ENCODE measurements at places on chromosomes 11 and 22.

DNA sequence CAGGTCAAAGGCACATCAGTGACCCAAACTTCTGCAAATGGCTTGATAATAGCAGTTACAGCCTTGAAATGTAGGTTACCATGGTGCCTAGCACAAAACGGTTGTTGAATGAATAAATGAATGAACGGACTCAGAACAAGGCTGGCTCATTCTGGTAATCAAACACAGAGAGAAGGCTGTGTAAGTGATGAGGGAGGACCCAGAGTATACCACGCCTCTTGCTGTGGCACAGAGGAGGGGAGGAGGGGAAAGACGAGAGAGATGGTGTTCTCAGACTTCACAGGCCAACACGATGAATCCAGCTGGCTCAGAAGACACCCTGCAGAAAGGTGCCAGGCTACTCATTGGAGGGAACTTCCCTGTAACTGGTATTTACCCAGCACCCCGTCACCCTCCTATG is 38.3 kb downstream of the PC start:
- no peak for DNase-seq

- no peak for DNase-seq
Observed at GRCh38 chr11:17600316-17601255, 53.5 kb downstream of the OTOG start.

DNA sequence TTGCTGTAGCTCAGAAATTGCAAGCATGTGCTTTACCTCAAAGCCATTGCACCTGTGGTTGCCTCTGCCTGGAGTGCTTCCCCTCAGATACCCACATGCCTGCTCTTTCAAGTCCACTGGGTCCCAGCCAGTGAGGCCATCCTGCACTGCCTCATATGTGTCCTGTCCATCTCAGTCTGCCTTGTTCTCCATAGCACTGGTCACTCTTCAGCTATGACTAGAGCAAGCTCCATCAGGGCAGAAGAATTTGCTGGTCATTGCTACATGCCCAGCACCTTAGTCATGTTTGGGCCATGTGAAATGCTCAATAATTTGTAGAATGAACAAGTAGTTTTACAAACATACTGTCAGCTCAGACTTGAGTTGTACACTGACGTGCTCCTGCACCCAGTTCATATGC is 64.4 kb upstream of the HORMAD2 start:
- no peak for DNase-seq

DNA sequence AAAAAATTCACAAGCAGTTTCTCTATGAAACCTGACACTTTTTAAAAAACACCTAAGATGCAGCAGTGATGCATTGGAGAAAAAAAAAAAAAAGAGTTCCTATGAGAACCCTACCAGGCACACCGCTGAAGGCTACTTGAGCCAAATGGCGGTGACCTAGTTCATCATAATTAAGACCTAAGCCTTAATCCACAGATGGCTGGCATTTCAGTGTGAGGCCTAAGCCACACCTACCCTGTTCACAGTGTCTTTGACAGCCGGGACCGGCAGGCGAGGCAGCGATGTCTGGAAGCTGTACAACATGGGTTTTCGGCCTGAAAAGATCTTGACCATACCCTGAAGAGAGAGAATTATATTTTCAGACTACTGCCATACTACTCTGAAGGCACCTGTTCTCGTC is 38.0 kb downstream of the CPT1A start:
- DNase-seq = no peak

GRCh38 chr11:57100638-57101331 is 81.0 kb upstream of the LRRC55 start:
- no peak for DNase-seq

- DNase-seq = no peak
Observed at GRCh38 chr22:37985751-37986281, 1.5 kb upstream of the SOX10 start.

DNA sequence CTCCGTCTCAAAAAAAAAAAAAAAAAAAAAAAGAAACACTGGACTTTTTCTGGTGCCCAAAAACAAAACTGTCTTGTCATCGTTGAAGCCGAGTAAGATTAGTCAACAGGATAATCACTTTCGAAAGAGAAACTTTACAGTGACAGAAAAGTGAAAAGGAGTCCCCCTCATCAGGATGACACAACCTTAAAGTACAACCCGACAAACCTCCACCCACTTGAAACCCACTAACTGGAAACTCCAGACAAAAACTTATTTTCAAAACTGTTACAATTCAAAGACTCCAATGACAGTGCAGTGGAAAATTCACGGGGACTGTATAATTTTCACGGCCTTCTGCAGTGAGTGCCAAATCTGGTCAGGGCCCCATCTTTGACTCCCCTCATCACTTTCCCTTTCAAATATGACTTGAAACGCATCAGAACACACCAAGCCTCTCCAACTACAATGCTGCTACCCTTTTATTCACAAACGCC is 1.3 kb downstream of the DENND5A start:
- no peak for DNase-seq

GRCh38 chr11:86160541-86161149 is 83.9 kb upstream of the EED start:
- no peak for DNase-seq

- DNase-seq = no peak
Observed at GRCh38 chr22:21837248-21837979, 30.0 kb downstream of the MAPK1 start.

DNA sequence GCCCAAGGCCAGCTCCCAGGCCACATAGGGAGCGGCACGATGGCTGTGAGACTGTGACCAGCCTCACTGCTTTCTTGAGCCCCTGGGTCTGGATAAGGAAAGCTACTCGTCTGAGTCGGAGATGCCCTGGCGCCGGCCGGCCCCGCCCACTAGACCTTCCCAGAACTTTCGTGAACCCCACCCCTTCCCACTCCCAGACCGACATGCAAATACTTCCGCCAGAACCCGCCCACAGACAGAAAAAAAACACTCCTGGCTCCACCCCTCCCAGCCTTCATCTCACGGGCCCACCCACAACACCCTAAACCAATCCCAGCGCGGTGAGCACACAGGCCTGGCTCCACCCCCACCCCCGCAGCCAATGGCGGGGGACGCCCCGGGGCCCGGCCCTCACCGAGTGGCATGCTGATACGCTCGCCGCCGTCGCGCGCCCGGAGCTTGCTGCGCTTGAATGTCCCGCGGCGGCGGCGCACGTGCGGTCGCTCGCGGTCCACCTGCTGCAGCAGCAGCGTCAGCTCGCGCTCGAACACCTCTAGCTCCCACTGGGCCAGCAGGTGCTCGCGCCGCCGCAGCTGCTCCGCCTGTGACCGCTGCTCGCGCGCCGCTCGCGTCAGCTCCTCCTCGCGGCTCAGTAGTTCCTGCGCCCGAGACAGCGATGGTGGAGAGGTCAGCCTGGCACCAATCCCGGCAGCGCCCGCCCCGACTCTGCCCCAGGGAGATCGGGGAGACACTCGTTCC is 7.0 kb downstream of the MAP3K11 start:
- DNase-seq = no peak

DNA sequence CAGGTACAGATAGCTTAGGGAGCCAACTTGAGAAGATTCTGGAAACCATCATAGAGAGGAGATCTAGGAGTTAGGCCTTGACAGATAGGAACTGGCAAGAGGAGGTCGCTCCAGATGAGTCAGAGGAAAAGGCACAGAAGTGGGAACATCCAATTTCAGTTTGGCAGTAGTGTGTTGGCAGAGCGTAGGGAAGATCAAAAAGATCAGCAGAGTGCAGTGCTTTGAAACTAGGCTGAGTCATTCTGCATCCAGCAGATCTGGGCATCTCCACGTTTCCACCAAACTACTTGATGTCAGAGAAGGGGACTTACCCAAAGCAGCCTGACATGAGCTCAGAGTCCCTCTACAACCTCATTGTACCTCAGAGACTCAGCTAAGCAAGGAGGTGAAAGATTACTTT is 58.5 kb downstream of the GAB4 start:
- no peak for DNase-seq

DNA sequence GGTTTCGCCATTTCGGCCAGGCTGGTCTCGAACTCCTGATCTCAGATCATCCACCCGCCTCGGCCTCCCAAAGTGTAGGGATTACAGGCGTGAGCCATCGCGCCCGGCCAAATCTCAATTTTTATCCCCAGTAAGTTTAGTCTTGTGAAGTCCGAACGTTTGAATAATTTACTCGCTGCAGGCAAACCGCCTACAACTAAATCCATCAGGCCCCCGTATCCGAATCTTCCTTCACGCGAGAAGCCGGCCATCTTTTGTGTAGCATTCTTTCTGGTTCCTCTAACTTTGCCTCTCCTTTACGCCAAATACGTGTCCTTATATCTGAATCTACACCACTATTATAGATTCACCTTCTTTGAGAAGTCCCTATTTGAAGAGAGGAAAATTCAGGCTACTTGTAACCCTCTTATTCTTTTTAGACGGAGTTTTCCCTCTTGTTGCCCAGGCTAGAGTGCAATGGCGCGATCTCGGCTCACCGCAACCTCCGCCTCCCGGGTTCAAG is 581 bp upstream of the EIF3L start:
- no peak for DNase-seq

- no peak for DNase-seq
Observed at GRCh38 chr22:24389680-24390079, 37.7 kb upstream of the ADORA2A start.

- DNase-seq = peak; percentile 43
Observed at GRCh38 chr11:117096201-117096991, 1.8 kb downstream of the SIK3 start.

GRCh38 chr11:78138694-78139421 is 568 bp downstream of the ALG8 start:
- DNase-seq = no peak

- no peak for DNase-seq
Observed at GRCh38 chr22:22879675-22880155, 7.9 kb upstream of the IGLL5 start.

DNA sequence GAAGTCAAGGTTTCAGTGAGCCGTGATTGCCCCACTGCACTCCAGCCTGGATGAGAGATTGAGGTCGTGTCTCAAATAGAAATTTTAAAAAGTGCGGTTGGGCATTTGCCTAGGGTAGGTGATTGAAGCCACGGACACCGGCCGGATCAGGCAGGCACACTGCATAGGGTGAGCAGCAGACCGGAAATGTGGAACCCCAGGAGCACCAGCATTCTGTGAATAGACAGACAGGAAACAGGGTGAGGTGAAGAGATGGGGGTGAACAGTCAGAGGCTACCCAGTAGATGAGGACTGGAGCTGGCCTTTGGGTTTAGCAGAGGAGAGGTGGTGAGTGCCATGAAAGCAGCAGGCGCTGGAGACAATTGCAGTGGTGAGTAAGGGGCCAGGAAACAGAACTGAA is 43.5 kb downstream of the PPFIA1 start:
- no peak for DNase-seq

- DNase-seq = no peak
Observed at GRCh38 chr11:2072551-2073261, 66.5 kb downstream of the IGF2 start.

DNA sequence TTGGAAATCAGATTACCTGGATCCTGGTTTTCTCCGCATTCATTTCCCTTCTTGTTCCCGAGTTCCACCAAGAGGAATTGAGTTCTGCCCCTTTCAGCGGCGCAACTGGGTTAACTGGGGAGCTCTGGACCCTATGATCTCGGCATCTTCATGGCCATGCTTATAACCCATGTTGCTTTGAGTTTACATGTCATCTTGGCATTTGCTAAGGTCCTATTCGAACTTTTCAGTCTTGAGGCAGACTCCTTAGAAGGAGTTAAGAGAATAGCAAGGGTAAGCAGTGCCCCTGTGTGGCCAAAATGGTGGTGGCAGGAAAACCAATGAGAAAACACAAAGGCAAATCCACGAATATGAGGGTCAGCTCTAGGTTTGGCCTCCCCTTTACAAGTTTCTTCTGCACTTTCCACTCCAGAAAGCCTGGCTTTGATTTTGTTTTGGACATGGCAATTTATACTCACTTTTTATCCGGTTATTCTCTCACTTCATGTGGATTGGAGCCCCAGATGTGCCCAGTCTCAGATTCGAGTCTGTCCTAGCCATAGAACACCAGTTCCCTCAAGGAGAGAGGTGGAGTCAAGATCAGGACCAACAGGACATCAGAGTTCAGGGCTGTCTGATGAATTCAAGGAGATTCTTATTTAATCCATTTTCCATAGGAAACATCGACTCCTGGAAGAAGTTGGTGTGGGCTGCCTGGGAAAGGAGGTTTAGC is 55.3 kb upstream of the FBXO3 start:
- DNase-seq = peak; percentile 14

GRCh38 chr11:72080326-72081183 is at the start of the genes LRRC51 and NUMA1:
Gene LRRC51 (plus strand): TSS chr11:72080850. CDS start chr11:72089084, 8,234 bp downstream.
Gene NUMA1 (minus strand): TSS chr11:72080542. CDS start chr11:72035943, 44,599 bp downstream.
- DNase-seq = peak; percentile 99

- DNase-seq = no peak
Observed at GRCh38 chr11:74492084-74492483, 1.4 kb downstream of the LIPT2 start.

GRCh38 chr11:27218421-27219038 is 144.5 kb downstream of the CCDC34 start:
- DNase-seq = no peak

DNA sequence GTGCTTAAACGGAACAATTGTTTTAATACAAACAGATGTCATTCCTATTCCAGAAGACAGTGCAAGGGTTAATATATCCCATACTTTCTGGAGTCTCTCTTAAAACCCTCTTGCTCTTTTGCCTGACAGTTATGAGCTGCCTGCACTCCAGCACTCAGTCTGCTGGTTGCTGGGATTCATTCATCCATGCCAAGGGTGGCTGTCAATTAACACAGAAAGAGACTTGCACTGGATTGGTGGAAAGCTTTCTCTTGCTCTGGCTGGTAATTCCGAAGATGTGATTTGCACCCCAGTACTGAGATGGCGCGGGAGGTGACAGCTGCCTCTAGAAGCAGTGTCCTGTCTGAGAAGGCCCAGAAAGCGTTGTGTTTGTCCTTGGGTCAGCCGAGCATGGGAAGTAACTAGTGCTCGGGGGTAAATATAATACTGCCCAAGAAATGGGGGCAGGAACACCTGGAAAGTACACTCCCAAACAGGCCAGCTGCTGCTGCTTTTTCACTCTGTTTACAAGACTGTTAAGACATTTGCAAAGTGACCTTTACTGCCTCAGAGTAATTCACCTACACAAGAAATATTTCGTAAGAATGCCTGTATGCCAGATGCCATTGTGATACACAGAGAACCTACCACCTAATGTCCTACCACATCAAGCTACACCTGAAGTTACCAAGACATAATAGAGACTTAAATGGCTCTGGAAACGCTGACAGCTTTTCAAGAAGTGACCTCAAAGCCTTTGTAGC is 20.5 kb downstream of the SCUBE2 start:
- no peak for DNase-seq

GRCh38 chr22:21020802-21021429 is 6.0 kb downstream of the P2RX6 start:
- no peak for DNase-seq

DNA sequence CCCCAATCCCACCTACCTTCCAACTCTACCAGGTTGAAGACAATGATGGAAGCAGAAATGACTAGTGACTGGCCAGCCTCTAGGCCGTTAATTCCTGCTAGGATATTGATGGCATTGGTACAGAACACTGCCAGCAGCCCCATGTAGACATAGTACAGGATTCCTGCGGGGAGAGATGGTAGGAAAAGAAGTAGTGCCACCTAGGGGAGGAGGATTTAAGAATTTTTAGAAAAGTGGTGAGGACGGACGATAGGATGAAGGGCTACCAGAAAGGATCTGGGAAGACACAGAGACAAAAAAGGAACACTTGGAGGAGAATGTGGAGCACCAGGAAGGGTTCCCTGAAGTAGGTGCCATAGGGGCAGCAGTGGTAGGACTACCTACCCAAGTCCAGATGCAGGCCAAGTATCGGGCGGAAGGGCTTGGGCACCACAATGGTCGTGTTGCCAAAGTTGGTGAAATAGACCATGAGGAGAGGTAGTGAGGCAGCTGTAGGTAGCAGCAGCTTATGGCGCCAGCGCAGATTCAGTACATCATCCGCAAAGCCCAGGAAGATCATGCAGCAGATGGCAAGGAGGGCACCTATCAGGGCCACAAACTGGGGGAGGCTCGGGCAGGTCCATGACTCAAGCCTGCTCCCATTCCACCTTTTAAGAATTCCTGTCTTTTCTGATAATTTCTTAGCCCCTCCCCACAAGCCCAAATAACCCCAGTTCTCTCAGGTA is 1.2 kb downstream of the DPAGT1 start:
- no peak for DNase-seq
